ENCODE measurements at places on chromosomes 1 and 21.
A peak's percentile ranks its signal among the peaks of the same experiment; 100 is the strongest.

GRCh38 chr21:36627242-36627641, 71.7 kb upstream of the SIM2 start:
- DNase-seq: no peak

- DNase-seq: peak; percentile 48
Observed at GRCh38 chr1:197614916-197615692, 160.2 kb downstream of the DENND1B start.

DNA sequence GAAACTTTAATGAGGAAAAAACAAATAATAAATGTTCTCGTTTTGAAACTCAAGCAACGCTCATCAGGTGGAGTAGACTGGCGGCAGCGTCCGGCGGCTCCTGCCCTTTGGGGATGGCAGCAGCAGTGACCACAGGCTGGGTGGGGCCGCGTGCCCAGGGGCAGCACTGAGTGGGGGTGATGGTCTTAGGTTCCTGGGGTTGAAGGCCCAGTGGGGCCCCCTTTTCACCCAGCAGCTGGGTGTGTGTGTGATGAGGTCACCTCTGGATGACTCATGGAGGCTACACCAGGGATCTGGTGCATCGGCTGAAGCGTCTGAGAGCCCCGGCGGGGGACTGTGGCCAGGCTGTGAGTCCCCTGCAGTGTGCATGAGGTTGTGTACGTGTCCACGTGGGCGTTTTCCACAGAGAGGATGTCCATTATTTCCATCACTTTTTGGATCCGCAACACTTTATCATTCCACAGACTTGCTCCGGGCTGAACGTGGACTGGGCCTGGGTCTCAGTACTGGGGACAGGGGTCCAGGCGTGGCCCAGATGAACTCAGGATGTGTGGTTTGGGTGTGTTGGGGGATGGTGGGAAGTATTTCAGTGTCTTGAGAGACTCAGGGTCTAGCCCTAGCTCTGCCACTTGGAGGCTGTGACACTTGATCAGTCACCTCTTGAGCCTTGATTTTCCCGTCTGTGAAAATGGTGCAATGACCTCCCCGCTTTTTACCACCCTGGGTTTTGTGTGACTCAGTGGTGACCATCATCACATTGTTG, 25.6 kb downstream of the LDLRAP1 start:
- DNase-seq: no peak

DNA sequence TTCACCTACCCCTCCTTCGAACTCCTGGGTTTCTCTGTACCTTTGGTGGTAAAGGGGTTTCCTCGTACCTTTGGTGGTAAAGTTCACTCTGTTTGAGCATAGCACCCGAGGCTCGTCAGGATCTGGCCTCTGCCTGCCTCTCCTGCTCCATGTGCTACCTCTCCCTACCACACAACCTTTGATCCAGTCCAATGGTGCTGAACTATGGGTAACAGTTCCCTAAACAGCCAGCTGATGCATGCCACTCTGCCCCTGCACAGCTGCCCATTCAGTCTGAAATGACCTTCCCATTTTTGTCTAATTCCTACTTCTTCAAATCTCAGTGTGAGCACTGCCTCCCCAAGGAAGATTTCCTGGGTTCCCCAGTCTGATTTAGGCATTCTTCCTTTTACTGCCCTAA, 14.0 kb downstream of the OVAAL start:
- DNase-seq: no peak

- no peak for DNase-seq
Observed at GRCh38 chr1:228008391-228009115, 1.8 kb downstream of the WNT3A start.

DNA sequence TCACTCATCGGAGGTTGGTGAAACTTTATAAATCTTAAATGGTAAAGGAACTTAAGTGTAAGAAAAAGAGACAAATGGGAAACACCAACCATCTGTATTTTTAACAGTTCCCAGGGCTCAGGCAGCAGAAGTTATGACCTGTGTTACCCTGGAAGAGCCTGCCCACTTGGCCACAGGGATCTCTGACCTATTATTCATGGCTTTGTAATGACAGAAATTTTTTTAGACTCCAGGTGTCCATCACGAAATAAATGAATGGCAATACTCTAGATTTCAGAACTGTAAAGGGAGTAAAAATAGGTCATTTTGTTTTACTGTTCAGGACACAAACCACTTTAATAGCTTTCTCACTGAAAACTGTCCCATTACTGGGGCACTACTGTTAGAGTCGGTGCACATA, 389.8 kb downstream of the VAV3 start:
- DNase-seq: no peak

GRCh38 chr1:234375672-234376071, 2.4 kb downstream of the COA6 start:
- no peak for DNase-seq

GRCh38 chr1:52416811-52417210, 12.4 kb downstream of the PRPF38A start:
- DNase-seq: no peak

DNA sequence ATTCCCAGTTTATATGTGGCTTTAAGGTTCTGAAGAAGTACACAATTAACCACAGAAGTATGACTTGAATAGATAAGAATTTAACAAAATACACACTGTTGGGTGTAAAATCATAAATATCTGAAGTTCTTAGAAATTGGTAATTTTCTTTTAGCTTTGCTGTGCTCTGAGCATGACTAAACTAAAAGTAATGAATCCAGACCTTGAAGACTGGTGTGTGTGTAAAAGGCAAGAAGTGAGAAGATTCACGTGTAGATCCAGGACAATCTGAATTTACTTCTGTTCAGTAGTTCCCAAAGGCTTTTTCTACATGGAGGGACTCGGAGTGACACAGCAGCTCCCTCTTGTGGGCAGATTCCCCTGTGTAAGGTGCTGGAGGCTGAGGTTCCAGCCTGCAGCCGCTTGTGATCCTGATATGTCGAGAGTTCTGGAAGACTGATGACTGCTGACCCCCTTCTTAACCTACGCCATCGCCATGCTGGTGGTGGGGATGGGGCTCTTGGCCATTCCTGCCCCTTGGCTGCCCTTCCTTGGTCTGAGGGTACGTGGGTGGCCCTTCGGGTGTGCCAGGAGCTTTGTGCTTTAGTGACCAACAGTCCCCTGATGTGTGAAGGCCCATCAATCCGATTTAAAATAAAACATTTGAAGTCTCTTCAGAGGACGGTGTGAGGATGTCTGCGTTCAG, 62.7 kb downstream of the ADARB1 start:
- DNase-seq: peak; percentile 89

DNA sequence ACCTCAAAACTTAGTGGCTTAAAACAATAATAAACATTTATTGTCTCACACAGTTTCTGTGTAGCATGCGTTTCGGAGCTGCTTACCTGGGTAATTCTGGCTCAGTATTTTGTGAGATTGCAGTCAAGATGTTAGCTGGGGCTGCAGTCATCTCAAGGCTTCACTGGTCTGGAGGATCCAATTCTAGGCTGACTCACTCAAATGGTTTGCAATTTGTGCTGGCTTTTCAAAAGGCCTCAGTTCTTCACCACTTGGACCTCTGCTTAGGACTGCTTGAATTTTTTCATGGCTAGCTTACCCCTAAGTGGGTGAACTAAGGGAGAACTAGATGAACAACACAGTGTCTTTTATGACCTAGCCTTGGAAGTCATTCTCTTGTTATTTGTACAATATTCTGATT, 21.0 kb downstream of the XPR1 start:
- DNase-seq: no peak

GRCh38 chr1:233957691-233958090, 53.2 kb downstream of the SLC35F3 start:
- DNase-seq: no peak

DNA sequence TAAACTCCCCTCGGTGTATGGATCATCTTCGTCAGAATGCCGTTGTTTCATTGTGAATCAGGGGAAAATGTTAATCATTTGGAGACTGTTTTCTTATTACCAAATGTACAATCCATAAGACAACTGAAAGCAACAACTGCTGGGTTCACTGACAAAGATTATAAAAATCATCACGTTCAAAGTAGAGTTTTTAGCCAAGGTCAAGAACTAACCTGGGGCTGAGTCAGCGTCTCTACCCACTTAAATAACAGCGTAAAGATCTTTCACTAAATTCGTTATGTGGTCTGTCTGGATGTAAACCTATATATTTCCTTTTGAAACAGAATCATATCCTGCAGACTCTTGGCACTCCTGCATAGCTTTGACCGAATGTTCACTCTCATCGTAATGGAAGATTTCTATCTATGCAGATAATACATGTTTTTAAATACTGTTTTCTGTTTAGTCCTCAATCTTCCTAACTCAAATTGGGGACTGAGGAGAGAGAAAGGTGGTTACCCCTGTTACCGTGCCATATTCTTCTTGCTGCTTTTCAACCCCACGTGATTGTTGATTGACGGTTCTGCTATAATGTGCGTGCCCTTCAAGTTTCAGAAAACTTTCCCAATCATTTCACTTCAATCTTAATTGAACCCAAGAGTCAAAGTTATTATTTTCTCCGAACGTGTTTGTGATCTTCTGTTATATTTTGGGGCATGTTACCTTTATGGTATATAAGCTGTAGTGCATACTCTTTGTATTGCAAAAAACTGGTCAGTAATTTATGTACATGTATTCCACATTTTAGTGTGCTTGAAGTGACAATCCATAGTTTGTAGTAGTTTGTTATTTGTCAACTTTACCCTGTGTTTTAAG, 15.6 kb upstream of the NCMAP start:
- no peak for DNase-seq

GRCh38 chr1:214397497-214397896, 116.5 kb downstream of the SMYD2 start:
- no peak for DNase-seq

- DNase-seq: no peak
Observed at GRCh38 chr1:237139732-237140131, 97.7 kb downstream of the RYR2 start.

DNA sequence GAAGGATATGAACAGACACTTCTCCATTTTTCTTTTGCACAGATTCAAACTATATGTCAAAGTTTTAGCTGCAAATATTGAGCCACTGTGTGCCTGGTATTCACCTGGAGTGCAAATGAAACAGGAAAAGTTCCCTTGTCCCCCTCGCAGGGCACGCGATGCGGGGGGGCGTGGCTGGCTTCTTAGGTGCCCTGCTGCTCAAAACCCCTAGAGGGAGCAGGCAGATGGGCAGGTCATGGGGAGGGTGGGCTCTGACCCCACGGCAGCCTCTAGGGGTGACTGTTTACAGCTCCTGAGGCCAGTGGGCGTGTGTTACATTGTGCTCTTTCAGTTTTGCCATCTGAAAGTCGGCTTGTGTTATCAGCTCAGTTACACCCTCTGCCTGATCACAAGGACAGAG, 931.2 kb upstream of the B3GALT2 start:
- no peak for DNase-seq

- no peak for DNase-seq
Observed at GRCh38 chr1:242745079-242745478, 220.6 kb upstream of the PLD5 start.

- no peak for DNase-seq
Observed at GRCh38 chr1:24904731-24905354, 25.2 kb downstream of the RUNX3 start.
